Left lung (tissue), 14 donors: ENCODE measurements at places on chromosomes 16 and 17.

DNA sequence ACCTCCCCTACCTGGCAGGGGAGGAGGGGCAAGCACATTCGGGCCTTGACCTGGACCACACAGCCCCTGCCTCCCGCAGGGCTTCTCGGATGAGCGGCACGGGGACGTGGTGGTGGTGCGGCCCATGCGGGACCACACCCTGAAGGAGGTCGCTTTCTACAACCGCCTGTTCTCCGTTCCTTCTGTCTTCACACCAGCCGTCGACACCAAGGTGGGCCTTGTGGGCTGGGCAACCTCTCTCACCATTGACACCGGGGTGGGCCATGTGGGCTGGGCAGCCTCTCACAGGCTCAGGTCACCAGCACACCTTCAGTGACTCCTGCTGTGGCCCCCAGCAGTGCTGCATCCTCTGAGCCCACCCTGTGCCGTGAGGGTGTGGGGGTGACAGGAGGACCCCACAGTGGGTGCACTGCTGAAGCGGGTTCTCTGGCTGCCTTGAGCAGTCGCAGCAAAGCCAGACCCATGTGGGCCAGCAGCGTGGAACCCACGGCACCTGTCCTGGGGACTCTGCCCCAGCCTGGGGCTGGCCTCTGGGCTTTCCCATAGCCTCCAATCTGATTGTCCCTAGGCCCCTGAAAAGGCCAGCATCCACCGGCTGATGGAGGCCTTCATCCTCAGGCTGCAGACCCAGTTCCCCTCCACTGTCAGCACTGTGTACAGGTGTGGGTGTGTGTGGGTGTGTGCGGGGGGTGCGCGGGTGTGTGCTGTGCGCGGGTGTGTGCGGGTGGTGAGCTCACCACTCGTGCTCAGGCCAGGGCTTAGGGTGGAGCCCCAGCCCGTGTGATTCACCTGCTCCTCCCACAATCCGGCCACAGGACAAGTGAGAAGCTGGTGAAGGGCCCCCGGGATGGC, 7.5 kb downstream of the CTU2 start:
- no peak for DNase-seq

GRCh38 chr17:50102164-50102991, 7.2 kb downstream of the PDK2 start:
- DNase-seq: peak; percentile 90

GRCh38 chr16:47059991-47060390, 83.8 kb downstream of the NETO2 start:
- no peak for DNase-seq

GRCh38 chr17:81090361-81091136, 55.6 kb downstream of the BAIAP2 start:
- DNase-seq: peak; percentile 92

- peak; percentile 31 for DNase-seq
Measured at GRCh38 chr16:66717112-66717675, 20.7 kb upstream of the CMTM4 start.

- no peak for DNase-seq
Measured at GRCh38 chr17:75289832-75290337, 652 bp upstream of the SLC25A19 start.

- DNase-seq: no peak
Measured at GRCh38 chr17:55673743-55674506, 48.7 kb downstream of the TMEM100 start.

GRCh38 chr16:58230259-58230658, 32.4 kb upstream of the CSNK2A2 start:
- DNase-seq: no peak

DNA sequence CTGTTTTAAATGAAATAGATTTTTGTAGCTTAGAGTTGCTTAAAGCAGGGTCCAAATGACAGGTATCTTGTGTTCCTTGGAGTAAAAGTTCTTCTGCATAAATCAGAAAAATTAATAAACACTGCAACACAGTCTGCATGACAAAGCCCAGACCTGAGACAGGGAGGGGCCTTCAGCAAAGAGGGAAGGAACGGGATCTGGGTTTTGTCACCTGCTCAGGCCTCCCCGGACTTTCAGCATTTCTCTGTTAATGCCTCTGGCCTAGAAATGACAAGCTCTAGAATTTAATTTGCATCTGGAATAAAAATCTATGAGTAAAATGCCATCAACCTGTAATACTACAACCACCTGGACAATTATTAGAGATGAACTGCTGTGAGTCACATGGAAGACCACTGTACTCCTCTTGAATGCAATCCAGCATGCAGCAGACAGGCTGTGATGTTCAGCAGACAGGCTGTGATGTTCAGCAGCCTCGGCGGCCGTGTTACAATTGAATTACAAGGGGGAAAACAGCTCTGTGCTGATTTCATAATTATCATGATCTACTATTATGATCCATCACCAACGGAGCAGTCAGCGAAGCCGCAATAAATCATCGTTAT, 170.2 kb downstream of the TOX3 start:
- DNase-seq: no peak

DNA sequence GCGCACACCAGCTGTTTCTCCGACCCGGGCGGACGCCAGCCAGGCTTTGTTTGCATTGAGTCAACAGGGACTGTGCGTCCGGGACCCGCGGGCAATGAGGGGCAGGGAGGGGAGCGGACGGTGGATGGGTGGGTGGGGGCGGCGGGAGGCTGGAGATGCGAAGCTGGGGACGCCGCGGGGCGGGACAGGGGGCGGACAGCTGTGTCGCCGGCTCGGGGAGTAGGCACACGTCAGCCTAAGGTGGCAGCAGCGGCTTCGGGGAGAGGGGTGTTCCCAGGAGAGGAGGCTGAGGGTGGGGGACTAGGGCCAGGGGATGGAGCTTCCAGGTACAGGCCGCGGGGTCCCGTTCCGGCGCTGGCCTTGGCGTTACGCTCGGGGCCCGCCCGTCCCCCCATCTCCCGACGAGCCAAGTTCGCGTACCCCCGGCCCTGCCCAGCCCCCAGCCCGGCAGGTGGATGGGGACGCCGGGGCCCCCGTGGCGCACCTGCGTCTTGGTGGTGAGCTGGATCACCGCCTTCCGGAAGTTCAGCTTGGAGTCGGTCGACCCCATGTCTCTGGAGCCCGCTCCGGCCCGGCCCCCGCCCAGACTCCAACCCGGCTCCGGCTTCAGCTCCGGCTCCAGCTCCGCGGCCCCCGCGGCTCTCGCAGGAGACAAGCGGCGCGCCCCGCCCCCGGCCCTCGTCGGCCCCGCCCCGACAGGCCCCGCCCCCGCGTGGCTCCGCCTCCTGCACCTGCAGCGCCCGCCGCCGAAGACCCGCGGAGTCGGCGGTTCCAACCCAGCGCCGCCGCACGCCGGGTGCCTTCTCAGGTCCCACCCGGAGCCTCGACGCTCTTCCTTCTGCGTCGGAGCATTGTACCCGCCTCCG, at the start of gene HID1:
TSS of gene HID1 (minus strand) at position 653 of the 866 bp plus-strand sequence. CDS start at position 550, 103 bp downstream.
- no peak for DNase-seq

DNA sequence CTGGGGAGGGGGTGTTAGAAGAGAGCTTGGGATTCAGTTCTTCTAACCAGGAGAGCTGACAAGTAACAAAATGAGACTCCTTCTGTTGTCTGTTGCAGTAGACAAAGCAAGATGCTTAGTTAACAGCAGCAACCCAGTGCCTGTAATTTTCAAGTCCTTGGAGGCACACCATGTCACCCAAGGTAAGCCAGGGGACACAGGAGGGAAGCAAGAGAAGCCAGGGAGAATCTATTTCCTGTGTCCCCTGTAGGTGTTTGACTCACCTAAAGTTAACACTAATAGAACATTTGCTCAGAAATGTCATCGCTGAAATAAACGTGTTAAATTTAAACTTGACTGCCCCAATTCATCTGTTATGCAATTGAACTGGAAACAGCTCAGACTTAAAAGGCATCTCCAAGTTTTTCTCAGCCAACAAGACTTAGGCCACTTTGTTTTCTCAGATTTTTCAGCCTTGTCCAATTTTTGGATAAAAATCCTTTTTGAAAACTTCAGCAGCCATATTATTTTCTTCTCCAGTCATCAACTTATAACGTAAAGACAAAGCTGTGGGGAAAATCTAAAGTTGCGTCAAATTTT, 257.6 kb downstream of the CDH13 start:
- DNase-seq: no peak

- DNase-seq: peak; percentile 68
Measured at GRCh38 chr17:9021158-9021991, at the start of gene NTN1. Gene NTN1 (plus strand): TSS chr17:9021510. CDS start chr17:9022374, 864 bp downstream.

DNA sequence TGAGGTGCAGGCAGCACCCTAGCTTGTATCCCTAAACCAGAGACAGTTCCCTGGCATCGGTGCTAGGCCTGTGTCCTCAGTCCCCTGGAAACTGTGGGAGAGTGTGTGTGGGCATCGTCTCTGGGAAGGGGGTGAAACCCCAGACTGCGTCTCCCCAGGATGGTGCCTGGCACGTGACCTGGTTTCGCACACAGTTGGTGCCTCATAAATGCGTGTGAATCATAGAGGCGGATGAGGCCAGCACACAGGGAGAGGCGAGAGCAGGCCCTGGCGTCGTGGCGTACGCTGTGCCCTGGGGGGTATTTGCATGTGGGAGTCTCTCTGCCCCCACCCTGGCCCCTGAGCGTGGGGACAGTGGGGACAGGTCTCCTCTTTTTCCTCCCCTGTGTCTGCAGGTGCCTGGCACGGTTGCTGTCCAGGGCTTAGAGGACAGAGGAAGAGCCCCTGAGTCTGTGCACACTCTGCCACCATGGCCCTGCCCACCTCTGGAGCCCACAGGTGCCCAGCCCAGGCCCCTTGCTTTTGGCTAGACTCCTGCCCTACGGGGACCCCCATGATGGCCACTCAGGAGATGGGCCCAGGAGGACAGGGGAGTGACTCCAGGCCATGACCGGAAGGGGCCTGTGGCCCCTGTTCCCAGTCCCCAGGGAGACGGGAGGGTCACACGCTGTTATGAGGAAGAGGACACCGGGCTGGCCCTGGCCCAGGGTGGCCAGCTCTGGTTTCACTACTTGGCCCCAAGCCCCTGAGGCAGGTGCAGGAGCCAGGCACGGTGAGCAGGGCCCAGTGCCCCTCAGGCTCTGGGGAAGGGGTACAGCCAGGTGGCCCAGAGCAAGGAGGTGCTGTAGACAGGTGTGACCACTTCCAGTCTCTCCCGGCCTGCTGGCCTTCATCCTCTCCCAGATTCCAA, 1.3 kb upstream of the FSCN2 start:
- DNase-seq: no peak

DNA sequence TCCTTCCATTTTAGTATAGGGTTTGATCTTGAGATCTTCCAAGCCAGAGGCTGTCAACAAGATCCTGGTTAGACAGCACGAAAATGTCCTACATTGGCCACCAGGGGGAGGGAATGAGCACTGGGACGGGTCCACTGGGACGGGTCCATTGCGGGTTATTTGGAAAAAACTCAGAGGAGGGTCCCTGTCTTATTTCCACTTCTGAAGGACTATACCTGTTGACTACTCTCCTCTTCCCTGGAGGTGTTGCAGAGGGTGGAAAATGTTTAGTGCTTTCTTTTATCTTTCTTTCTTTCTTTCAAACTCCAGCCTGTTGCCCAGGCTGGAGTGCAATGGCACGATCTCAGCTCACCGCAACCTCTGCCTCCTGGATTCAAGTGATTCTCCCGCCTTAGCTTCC, 2.5 kb downstream of the TTLL6 start:
- no peak for DNase-seq
